ENCODE measurements at places on chromosomes 3 and 15. TPM values are rescaled to one million over a fixed set of nuclear protein-coding genes. Genes with fewer than 3 reads are reported as not detected.

The DUOX2 gene
- 3.1 TPM for total RNA-seq

The GOLIM4 gene
- 36.6 TPM for total RNA-seq

The GOLGA8J gene
- not detected for total RNA-seq

The GOLGA6A gene
- not detected for total RNA-seq

The PCNP gene
- 154 TPM for total RNA-seq

The PIGZ gene
- 1.6 TPM for total RNA-seq

The PDZRN3 gene
- total RNA-seq, result 58.6 TPM

The KATNBL1 gene
- total RNA-seq, result 51.8 TPM

The TYRO3 gene
- 43.0 TPM for total RNA-seq

The CHST14 gene
- 12.7 TPM for total RNA-seq

The GOLGA8K gene
- total RNA-seq, result not detected

The ITIH3 gene
- total RNA-seq, result 0.97 TPM

The LINGO1 gene
- total RNA-seq, result 19.6 TPM

The GOLGA8G gene
- not detected for total RNA-seq

All from type B pancreatic cell (in vitro differentiated cells).